ENCODE measurements at places on chromosomes 6 and 20. TPM values are rescaled to one million over a fixed set of nuclear protein-coding genes. Genes with fewer than 3 reads are reported as not detected.

GRCh38 chr6:159085396-159085895, 40.7 kb upstream of the TAGAP start:
- no peak for DNase-seq

DNA sequence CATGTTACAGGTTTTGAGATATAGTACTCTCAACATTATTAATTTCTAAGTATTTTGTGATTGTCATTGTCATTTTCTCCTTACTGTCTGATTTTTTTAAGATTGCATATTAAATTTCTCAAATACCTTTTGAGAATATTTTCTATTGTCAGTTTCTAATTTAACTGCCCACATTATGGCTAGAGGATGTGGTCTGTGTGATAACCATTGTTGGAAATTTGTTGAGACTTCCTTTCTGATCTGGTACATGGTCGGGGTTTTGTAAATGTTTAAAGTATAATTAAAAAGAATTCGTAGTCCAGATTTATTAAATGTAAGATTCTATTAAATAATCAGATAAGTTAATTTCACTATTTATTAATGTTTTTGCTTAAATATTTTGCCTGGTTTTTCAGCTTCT, 60.1 kb downstream of the SLX4IP start:
- no peak for DNase-seq

GRCh38 chr20:44954211-44954610, 6.0 kb downstream of the TOMM34 start:
- no peak for DNase-seq

DNA sequence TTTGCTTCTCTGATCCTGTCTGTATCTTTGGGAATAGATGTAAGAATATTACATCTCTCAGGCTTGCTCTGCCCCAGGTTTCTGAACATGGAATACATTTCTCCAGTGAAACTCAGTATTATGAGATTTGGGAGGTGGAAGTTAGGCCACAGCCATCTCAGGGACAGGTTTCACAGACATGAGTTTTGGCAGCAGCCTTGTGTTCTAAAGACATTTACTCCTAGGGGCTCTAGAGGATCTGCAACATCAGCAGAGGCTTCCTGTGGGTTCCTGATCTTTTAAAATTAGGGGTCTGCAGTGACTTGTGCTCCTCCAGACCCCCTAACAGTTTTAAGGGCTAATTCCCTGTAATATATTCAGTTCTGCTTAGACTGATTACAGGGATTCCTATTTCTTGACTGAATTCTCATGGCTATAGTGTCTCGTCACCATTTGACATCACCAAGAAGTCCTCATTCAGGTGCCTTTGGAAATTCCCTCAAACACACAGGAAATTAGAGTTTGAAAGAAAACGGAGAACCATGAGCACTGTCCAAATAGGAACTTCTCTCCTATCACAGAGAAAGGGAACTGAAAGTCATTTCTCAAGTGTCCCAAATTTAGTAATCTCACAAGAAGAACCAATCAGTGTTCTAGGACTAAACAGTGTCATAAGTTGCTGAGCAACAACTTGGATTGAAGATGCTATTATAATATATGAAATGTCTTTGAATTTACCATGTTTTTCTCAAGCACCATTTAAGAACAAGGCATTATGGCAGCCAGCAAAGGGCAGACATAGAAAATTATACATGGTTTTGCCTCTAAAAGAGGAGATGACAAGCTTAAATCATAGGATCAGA, 2.5 kb upstream of the HLA-DRA start:
- peak; percentile 45 for DNase-seq

GRCh38 chr6:52522655-52523054, 54.2 kb downstream of the TRAM2 start:
- DNase-seq = peak; percentile 57

Gene TCFL5
- total RNA-seq = 18.5 TPM

DNA sequence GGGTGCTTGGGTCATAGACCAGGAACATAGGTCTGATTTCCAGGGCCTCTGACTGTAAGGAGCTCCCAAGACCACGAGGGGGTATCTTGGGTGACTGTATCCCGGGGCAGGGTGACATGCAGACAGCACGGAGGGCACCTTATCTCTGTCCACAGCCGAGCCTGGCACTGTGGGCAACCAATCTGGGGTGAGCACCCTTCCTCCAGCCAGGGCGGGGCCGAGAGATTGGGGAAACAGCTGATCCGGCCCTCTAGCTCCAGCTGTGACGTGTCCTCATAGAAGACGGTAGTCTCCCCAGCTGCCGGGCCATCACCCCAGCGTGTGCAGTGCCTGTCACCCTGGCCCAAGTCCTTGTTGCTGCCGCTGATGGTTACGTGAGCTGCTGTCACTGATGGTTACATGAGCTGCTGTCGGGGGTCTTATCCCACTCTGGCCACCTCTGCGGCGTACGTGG, 139.6 kb upstream of the RNF24 start:
- DNase-seq = no peak

DNA sequence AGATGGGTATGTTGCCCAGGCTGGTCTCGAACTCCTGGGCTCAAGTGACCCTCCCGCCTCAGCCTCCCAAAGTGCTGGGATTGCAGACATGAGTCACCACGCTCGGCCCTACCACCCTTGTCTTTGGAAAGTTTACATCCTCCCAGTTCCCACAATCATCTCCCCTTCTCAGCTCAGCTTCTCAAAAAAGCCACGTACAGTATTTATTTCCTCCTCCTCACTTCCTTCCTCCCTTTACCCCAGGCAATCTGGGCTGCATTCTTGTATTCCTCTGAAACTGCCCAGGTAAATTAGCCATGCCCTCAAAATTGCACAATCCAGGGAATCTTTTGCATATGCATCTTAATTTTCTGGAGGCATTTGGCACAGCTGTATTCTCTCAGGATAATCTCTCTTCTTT, 7.4 kb upstream of the SLC23A2 start:
- DNase-seq = peak; percentile 3
